ENCODE measurements at places on chromosomes 12 and 14. TPM values are rescaled to one million over a fixed set of nuclear protein-coding genes. Genes with fewer than 3 reads are reported as not detected.

DNA sequence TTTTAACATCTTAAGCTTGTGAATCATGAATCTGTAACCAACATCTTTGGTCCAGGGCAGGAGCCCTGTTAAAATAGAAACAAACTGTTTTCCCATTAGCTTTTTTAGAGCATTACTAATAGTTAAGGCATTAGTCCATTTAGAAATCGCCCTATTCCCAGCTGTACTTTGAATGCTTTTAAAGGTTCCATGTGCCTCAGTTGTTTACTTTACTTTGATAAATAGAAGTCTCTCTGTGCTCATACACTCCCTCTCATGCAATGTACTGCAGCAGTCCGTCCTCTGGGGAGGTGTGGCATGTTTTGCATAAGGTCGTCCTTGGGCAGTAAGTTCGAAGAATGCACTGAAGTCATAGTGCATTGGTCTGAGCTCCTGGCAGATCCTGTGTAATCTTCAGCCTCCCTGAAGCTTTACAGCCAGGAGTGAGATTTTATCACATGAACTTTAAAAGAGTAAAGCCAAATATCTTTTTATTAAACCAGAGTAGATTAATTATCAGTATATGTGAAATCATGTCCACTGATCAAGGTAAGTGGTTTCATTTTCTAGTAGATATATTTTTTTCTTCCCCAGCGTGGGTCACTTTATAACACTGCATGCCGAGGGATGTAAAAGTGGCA, 134.7 kb downstream of the FGD4 start:
- DNase-seq, result peak; percentile 76

- DNase-seq, result no peak
These were observed 105.1 kb downstream of the ARF6 start for GRCh38 chr14:49997991-49998390.

DNA sequence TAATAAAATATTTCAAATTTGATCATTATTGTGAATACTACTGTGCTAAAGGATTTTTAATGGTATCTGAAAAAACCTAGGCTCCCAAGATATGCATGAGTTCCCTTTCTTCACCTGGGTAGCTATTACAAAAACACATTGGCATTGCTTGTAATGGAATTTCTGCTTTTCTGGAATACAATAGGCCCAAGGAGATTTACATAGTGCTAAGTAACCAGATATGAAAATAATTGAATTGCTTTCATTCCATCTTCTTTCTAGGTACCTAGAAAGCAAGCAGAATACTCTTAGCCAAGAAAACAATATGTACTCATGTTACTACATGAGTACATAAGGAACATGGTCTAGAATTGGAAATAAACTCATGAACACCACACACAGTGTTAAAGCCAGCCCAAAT, 291.9 kb downstream of the KCNC2 start:
- DNase-seq, result no peak

Gene MYL2
- total RNA-seq, result not detected

Measured in SJSA1 (cell line).